Small intestine (tissue), 16 donors: ENCODE measurements at places on chromosomes 7 and 10. TPM values are rescaled to one million over a fixed set of nuclear protein-coding genes. Genes with fewer than 3 reads are reported as not detected.

DNA sequence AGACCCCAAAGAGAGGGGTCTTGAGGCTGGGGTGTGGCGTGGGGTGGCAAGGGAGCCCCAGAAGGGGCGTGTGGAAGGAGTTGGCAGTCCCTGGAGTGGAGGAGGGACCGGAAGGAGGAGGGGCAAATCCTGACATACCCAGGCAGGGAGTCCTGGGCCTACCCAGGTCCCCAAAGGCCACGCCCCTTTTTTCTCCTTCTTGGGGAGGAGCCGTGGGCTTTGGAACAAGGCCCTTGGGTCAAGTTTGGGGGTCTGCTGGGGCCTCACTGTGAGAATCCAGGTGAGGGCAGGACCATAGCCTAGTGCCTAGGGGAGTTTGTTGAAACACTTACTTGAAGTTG, 1.2 kb upstream of the SMARCD3 start:
- no peak for DNase-seq
- H3K36me3 ChIP-seq: no peaks in the 10 kb centered on the region
- peaks cover 3% of the 10 kb centered on the region for H3K27me3 ChIP-seq
- peak overlapping the region; percentile 43 for H3K27ac ChIP-seq
- peaks cover 5% of the 10 kb centered on the region for H3K4me1 ChIP-seq
- H3K4me3 ChIP-seq: peak overlapping the region; percentile 56

The ZNF804B gene
- not detected for polyA plus RNA-seq

- no peak overlapping the region for H3K4me3 ChIP-seq
- no peak for DNase-seq
- no peak overlapping the region for H3K27ac ChIP-seq
Measured at GRCh38 chr10:49426490-49427360, 30.8 kb upstream of the DRGX start.

- no peaks in the 10 kb centered on the region for H3K27me3 ChIP-seq
- H3K4me3 ChIP-seq: no peak overlapping the region
- H3K36me3 ChIP-seq: no peaks in the 10 kb centered on the region
- H3K4me1 ChIP-seq: peaks cover 49% of the 10 kb centered on the region
- no peak for DNase-seq
Measured at GRCh38 chr10:88895250-88895649, 15.2 kb downstream of the STAMBPL1 start.
